Gastrocnemius medialis (tissue), 4 donors: ENCODE measurements at places on chromosomes 16 and 17.

DNA sequence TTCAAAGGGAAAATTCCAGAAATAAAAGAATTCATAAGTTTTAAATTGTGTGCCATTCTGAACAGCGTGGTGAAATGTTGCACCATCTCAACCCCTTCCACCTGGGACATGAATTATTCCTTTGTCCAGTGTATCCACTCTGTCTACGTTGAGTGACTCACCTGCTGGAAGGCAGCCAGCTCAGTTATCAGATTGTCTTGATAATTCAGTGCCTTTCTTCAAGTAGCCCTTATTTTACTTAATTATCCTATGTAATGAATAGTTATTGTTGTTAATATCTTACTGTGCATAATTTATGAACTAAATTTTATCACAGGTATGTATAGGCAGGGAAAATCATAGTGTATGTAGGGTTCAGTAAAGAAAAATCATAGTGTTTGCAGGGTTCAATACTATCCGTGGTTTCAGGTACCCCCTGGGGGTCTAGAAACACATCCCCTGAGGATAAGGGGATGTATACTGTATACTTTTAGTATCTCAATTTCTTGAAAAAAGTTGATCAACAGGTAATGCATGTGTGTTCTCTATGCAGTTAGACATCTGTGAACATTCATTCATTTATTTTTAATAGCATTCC is 7.7 kb upstream of the PCTP start:
- DNase-seq, result no peak

DNA sequence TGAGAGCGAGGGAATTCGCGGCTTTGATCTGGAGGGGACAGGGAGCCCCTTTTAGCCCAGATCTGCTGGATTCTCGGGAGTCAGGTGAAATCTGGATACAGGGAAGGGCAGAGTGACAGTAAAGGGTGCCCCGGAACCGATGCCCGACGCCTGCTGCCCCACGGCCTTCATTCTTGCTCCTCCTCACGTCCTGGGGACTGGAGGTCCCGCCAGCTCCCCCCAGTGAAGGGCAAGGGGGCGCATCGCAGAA is 596 bp downstream of the OR1F1 start:
- DNase-seq, result no peak

DNA sequence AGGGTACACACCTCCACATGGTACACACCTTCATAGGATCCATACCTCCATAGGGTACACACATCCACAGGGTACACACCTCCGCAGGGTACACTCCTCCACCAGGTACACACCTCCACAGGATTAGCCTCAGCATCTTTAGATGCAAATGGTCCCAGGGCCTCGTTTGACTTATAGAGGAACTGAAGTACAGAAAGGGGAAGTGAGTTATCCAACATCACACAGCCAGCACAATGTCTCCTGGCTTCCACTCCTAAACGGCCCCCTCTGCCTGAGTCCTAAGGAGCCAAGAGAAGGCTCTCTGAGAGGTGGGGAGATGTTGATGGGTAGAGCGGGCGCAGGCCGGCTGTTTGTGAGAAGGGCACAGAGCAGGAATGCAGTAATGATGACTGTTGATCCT is 12.0 kb downstream of the FOXN1 start:
- DNase-seq, result no peak

GRCh38 chr16:87076950-87077749 is 240.0 kb downstream of the C16orf95 start:
- DNase-seq, result peak; percentile 16

GRCh38 chr16:22063888-22064467 is 28.4 kb upstream of the VWA3A start:
- DNase-seq, result no peak

- DNase-seq, result no peak
These were observed 9.7 kb downstream of the MPRIP start for GRCh38 chr17:17051791-17052461.

GRCh38 chr16:89366561-89367537 is 123.5 kb downstream of the ANKRD11 start:
- DNase-seq, result no peak

DNA sequence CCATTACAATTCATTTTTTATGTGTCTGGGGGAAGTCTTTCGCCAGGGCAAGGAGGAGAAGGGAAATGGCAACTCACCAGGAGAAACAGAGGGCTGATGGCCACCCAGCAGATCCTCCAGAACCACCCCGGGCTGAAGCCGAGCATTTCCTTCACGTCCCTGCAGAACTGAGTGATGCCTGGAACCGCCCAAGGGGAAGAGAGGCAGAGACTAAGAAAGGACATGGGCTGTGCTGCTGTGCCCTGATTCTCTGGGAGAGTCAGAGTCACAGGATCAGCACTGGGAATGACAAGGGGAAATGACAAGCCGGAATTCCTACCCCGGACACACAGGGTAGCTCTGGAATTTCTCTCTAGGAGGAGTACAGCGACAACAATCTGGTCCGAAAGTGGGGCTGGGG is 27.8 kb downstream of the SLC6A4 start:
- no peak for DNase-seq

GRCh38 chr17:64339516-64340490 is 50.9 kb downstream of the PECAM1 start:
- no peak for DNase-seq

- no peak for DNase-seq
These were observed 66.6 kb upstream of the CLEC18B start for GRCh38 chr16:74487634-74488495.

GRCh38 chr17:44925731-44926697 is 10.7 kb upstream of the GFAP start:
- peak; percentile 5 for DNase-seq

- no peak for DNase-seq
These were observed 4.9 kb downstream of the ZG16B start for GRCh38 chr16:2834968-2835367.
